NCI-H510A (cell line): ENCODE measurements at places on chromosomes 6 and 20.

GRCh38 chr6:91341473-91341872, 754.6 kb upstream of the MAP3K7 start:
- DNase-seq: no peak

DNA sequence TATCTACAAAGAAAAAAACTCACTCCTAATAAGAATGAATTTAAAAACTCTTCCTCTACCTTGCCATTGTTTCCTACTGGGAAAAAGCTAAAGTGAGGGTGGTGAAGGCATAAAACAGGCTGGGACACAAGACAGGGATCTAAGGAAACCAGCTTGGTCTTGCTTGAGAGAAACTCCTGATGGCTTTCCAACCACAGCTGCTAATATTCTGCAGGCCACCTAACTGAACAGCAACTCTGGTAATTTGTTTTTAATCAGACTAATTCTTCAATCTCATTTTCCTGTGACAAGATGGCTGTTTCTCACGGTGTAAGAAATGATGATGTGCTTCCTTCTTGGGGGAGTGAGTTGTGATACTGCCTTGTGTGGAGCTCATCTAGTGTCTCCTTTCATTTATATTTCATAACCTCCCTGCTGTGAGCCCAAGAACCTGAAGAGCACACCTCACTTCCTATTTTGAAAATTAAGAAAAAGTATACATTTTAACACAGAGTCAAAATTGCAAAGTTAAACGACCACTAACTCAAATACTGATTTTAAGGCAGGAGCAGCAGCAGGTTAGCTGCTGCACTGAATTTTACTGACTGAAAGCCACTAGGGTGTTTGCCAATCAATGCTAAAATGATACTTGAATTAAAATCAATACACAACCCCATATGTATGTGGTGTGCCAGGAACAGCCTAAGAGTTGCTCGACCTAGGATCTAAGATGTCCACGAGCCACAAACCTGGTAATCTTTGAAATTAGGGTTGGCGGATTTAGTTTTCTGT, 58.0 kb downstream of the BACH2 start:
- DNase-seq: no peak

DNA sequence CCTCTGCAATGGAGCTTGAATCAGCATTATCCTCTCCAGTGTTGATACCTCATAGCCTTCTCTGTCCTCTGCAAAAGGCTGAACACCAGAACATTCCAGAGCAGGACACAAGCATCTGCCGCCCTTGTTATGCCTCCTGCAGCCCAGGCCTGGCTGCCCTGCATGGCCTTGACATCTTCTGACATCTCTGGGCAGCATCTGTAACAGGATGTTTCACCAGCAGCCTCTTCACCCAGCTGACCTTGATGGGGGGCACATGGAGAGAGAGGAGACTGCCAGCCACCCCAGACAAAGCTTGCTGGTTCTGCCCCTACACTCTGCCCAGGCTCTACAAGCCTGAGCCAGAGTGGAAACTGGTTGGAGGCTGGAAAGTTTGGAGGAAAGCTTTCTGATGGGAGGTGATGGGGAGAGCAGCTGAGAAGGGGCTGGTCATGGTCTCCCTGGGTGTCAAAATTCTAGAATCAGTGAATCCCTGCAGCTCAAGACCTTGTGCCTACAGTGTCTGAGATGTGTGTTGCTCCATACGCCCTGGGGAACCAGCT, 145.1 kb downstream of the MRPL14 start:
- DNase-seq: no peak

DNA sequence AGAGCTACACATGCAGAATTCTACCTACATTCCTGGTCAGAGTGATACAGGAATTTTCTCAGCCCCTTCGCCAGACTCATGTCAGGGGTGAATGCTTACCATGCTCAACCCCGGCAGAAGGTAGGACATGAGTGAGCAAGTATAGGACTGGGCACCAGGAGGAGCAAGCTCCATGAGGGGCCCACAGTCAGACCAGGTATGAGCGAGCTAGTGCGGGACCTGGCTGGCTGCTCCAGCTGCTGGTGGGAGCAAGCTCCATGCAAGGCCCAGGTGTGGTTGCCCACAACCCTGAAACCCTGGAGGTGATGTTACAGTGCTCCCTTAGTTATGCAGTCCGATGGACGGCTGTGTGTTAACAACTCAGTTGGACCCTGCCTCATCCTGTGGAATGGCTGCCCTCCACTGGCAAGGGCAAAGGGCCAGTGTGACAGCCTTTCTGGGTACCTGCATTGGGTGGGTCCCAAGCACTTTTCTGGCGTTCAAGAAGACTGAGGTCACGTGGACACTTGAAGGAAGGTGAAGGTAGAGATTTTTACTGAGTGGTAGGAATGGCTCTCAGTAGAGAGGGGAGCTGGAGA, 503.5 kb upstream of the CITED2 start:
- no peak for DNase-seq

DNA sequence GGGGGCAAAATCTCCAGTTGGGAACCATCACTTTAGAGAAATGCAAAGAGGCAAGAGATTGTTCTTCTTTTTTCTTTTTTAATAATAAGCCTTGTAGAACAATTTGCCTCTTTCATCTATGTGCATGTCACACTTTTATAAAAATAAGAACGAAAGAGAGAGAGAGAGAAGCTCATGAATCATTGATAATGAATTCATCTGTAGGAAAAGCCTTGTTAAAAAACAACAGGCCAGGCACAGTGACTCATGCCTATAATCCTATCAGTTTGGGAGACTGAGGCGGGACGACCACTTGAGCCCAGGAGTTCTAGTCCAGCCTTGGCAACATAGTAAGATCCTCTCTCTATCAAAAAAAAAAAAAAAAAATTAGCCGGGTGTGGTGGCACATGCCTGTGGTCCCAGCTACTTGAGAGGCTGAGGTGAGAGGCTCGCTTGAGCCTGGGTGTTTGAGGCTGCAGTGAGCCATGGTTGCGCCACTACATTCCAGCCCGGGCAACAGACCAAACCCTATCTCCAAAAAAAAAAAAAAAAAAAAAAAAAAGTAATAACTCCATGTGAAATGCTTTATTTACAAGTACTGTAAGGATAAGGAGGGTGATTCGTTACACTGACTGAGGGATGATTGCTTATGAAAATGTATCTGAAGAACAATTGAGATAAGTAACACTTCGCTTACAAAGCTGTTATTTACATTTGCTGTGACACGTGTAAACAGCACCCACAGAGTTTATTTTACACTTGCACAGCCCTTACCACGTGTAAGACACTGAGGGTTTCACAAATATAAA, 6.0 kb downstream of the CCN5 start:
- no peak for DNase-seq

DNA sequence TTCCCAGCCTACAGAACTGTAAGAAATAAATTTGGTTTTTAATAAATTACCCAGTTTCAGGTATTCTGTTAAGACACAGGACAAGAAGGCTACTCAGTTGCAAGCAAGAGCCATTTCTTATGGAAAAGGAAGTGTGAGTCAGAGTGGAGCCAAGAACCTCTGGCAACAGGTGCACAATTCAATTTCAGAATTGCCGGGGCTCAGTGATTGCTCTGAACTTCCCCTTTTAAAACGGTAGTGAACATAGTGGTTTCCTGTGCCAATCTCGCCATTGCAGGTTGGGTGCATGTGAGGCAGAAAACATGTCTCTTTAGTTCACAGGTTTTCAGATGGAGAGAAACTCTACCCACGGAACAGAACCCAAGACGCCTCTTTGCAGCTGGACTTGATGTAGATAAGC, 16.4 kb downstream of the PIGT start:
- DNase-seq: no peak

- DNase-seq: no peak
Measured at GRCh38 chr6:21931641-21932335, 338.2 kb downstream of the SOX4 start.

GRCh38 chr20:63483834-63484233, 11.4 kb upstream of the KCNQ2 start:
- no peak for DNase-seq

- DNase-seq: no peak
Measured at GRCh38 chr6:169986848-169987498, 235.6 kb downstream of the ERMARD start.

DNA sequence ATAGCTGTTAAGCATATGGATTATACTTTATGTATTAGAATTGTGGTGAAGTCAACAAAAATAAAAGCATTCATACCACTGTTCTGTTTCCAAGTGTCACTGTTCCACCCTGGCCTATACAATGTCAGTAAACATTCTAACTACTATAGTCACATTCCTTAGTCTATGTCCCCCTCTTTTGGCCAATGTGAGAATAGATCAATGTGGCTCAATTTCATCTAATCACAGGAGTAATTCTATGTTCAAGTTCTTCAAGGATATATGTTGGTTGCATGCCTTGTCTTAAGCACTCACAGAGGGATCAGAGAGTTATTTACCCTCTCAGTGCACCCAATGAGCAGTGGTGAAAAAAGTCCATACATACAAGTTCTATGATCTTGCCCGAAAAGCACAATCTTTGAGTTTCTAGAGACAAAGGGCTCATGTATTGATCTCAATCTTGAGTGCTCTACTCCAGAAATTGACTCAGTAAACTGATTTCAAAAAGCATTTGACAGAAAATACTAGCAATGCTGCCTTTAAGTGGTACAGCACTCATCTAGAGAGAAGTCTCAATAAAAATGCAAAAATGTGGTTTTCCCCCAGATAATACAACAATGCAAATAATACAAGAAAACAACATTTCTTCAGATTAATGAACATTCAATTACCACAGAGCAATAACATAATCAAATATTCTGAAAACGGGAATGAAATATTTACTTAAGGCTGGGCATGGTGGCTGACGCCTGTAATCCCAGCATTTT, 16.5 kb downstream of the SMLR1 start:
- no peak for DNase-seq

DNA sequence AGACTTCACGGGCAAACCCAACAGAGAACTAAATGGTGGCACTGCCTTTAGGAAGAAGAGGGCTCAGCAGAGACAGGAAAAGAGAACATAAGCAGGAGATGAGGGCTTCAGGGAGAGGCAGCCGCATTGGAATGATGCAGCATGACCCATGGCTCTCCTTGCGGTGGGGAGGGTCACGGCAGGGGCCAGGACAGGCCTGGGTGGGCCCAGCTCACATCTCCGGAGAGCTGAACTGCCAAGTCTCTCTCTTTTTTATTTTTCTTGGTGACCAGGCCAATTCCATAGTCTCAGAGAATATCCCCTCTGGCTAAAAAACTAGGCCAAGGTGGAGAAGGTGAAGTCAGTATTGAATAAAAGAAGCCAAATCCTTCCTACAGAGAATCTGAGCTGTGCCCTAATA, 77.5 kb upstream of the TRAF3IP2 start:
- DNase-seq: no peak

DNA sequence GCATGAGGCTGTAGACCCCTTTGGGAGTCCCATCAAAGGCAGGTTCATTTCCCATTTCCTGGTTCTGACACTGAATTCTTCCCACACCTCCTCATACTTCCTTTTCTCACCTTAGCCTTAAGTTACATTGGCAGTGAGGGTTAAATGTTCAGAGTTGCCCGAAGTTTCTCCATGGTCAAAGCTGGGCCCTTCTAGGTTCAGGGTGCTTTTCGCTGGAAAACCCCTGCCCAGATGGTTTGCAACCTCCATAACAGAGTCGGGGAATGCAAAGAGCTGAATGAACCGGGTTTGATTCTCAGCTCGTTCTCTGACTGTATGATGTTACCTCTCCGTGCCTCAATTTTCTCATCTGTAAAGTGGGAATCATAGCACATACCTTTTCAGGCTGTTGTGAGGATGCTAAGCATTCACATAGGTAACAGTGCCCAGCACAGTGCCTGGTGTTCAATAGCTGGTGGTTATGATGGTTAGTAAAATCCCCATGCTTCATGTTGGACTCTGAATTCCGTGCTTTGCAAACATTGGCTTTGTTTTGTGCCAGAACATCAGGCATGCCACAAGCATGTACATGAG, 149.8 kb downstream of the NFATC2 start:
- no peak for DNase-seq

- DNase-seq: peak; percentile 88
Measured at GRCh38 chr6:44000164-44000842, 126.9 kb downstream of the MRPL14 start.

- no peak for DNase-seq
Measured at GRCh38 chr20:6504826-6505225, 262.7 kb upstream of the BMP2 start.

DNA sequence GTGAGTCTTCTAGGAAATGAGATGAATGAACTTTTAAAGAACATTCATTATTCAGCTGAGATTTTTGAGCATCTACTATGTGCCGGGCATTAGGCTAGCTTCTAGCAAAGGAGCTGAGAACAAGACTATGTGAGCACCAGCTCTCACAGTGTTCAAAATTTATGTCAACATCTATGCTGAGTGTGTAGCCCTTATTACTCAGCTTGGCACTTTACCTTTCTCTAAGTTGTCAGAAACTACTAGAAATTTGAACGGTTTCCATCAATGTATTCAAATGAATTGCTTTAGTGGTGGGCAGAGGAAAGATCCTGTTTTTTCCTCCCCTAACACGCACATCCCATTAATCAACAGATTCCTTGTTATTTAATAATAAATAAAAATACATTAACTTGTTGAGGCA, 33.3 kb downstream of the CYP24A1 start:
- DNase-seq: no peak

- DNase-seq: no peak
Measured at GRCh38 chr20:34013554-34013953, 19.8 kb downstream of the RALY start.

- no peak for DNase-seq
Measured at GRCh38 chr6:4981761-4982160, 22.1 kb downstream of the RPP40 start.

DNA sequence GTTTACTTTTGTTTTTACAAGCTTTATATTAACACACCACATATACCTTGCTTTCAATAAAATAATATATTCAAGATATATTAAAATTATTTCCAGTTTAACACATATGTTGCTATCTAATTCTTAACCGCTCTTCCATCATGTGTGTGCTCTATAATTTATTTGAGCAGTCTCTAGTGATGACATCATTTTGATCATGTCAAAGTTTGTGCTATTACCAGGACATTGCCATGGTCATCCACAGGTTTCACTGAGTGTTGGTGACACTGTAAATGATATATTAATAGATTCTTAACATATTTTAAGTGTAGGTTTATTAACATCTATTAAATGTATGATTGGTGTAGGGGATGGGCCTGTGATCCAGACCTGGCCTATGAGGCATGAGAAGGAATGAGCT, 17.1 kb upstream of the CST4 start:
- no peak for DNase-seq

DNA sequence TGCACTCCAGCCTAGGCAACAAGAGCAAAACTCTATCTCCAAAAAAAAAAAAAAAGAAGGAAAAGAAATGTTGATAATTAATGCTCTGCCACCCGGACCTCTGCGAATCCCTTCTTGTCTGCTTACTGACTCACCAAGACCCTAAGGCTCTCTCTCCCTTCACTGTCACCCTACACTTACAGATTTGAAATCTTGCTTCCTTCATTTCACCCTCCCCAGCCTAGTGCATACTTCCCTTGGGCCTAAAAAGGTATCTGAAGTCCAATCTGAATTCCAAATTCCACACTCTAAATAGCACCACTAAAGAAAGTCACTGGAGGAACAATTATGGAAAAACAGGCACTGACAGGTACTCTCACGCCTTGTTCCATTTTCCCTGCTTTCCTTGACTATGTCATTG, 9.4 kb upstream of the PHF20 start:
- no peak for DNase-seq
